ENCODE measurements at places on chromosomes 2 and 18.

DNA sequence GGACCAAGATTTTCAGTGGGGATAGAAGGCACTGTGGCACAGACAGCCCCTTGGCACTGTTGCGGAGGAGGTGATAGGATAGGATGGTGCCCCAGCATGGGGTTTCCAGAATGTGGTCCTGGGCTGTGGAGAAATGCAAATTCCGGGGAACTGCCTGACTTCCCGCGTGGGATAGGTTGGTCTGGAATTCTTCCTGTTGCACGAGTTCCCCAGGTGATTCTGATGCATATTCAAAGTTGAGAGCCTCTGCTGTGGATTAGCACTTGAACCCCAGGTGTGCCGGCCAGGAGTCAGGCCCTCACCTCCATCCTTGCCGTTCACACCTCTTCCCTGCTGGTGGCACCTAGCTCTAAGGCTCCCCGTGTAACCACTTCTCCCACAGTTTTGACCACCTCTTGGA lies 15.5 kb downstream of the NCK2 start:
- DNase-seq = no peak

DNA sequence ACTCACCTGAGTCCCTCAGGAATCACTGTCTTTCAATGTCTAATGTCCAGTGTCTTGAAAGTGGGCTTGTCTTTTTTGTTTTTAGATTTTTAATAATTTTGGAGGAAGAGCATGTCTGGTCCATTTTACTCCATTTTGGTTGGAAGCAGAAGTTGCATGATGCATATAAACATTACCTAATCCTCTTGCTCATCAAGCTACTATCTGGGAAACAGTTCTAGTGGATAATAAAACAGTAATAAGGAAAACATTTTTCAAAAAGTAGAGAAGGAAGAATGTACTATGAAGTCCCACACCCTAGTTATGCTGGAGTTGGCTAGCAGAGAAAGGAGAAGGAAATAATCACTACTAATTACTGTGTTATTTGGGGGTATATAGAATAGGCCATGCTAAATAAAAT lies 263.7 kb downstream of the ETAA1 start:
- DNase-seq = no peak

DNA sequence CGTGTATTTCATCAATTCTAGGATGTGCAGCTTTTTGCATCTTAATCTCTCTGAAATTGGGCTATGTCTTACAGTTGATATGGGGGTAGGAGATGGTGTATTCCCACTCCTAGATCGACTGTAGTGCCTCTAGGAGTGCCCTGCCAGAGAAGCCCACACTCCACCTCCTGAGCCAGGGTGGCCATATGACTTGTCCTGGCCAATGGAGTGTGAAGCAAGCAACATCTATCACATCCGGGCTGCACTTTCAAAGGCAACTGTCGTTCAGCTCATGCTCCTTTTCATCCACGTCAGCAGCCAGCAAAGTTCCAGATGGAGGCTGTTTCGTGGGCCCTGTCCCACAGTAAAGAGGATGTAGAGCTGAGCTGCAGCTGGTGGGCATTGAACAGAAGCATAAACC lies 149.4 kb upstream of the SLC1A4 start:
- DNase-seq = no peak

DNA sequence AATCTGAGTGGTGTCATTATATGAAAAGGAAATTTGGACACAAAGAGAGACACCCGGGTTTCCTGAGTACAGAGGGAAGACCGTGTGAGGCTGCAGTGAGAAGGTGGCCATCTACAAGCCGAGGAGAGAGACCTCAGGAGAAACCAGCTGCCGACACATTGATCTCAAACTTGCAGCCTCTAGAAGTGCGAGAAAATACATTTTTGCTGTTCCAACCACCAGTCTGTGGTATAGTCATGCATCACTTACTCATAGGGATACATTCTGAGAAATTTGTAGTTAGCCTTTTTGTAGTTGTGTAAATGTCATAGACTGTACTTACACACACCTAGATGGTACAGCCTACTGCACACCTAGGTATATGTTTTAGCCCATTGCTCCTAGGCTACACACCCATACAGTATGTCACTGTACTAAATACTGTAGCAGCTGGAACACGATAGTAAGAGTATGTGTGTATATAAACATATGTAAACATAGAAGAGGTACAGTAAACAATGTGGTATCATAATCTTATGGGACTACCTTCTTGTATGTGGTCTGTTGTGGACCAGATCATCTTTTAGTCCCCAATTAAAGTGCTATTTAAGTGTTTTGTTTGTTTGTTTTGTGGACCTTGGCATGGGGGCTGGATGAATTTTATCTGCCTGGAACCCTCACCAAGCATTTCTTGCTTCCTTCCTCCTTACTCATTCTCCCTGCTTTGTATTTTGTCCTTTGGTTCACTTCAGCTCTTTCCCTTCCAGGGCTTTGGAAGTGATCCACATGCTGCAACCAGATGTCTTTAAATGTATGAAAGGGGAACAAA lies 38.3 kb upstream of the SESTD1 start:
- no peak for DNase-seq

- peak; percentile 15 for DNase-seq
Measured at GRCh38 chr2:37005118-37005868, 39.0 kb upstream of the STRN start.

- DNase-seq = no peak
Measured at GRCh38 chr2:176936410-176936809, 276.2 kb upstream of the HNRNPA3 start.

DNA sequence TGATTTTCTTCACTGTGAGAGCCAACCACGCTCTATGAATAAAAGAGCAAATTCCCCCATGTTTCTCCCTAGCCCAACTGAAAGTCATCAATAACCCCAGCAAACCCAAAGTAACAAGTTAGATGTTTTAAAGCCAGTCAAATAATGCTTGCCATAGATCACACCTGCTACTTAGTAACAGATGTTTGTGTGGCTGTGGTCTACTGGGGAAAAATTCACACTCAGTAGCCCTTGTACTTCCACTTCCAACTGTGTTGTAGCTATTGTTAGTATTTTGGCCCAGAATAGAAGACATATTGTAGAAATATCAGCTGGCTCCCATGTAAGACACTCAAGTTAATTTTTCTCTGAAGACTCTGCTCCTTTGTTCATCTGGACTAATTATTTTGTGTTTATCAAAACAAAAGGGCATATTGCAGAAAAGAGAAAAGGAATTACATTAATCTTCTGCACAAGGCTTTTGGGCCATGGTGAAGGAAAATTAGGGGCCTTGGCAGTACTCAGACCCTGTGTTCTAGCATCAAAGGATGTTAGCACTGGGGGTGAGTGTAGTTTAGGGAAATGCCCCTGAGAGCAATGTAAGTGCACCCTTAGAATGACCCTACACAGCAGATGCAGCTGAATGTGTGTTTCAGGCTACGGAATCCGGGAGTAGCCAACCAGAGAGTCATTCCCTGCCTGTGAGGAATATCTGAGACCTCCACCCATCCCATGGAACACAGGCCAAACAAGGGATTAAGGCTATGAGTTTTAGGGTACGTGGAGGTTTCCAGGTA lies 521.9 kb downstream of the EPHA4 start:
- DNase-seq = no peak

GRCh38 chr2:161709428-161709827 lies 85.2 kb downstream of the SLC4A10 start:
- no peak for DNase-seq

GRCh38 chr2:122531290-122532071 lies 776.0 kb downstream of the TSN start:
- DNase-seq = no peak

DNA sequence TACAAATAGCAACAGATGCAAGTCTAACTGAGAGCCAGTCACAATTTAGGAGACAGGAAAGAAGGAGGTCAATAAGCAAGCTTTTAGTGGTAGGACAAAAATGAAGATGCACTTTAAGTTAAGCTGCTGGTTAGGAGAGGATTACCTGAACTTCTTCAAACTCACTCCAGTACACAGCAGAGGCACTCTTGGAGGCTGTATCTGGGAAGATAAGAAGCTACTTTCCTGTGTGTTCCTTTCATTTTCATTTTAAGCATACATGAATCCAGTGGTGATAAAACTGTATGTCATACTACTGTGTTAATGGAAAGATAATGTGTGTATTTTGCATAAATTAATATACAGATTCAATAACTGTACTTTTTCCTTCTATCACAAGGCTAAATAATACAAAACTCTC lies 49.6 kb downstream of the HYCC2 start:
- no peak for DNase-seq

- DNase-seq = no peak
Measured at GRCh38 chr2:216233281-216233995, 124.3 kb downstream of the XRCC5 start.

- no peak for DNase-seq
Measured at GRCh38 chr18:13134551-13135401, 83.8 kb upstream of the LDLRAD4 start.

- DNase-seq = no peak
Measured at GRCh38 chr2:106178716-106179115, 15.4 kb downstream of the UXS1 start.

DNA sequence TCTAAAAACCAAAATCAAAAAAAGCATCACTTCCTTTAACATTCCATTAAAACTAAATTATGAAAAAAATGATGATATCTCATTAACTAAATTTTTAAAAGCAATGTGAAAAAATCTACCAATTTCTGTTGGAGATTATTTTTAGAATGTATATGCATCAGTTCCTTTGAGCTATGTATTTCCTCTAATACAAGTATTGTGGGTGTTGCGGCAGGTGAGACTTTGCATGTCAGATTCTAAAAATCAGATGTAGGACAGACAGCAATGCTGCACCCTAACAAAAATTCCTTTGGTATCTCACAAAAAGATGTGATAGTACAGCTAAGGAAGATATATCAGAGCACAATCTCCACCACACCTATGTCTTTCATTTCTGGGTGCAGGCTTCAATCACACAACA lies 6.8 kb downstream of the MBD2 start:
- DNase-seq = no peak

DNA sequence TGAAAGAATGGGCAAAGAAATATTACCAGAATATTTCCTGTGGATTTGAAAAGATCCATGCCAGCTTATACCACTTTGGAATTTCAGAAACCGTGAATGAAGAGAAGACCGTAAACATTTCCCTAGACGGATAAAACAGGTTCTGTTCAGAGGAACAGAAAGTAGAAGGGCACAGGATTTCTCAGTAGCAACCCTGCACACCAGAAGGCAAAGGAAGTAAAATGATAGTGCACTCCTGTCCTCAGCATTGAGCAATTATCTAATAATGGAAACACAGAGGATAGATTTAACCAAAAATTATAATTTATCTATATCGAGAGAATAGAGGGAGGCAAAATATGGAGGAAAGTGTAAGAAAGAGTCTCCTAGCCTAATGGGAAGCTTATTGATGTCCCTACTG lies 87.0 kb upstream of the ITGA6 start:
- peak; percentile 19 for DNase-seq

DNA sequence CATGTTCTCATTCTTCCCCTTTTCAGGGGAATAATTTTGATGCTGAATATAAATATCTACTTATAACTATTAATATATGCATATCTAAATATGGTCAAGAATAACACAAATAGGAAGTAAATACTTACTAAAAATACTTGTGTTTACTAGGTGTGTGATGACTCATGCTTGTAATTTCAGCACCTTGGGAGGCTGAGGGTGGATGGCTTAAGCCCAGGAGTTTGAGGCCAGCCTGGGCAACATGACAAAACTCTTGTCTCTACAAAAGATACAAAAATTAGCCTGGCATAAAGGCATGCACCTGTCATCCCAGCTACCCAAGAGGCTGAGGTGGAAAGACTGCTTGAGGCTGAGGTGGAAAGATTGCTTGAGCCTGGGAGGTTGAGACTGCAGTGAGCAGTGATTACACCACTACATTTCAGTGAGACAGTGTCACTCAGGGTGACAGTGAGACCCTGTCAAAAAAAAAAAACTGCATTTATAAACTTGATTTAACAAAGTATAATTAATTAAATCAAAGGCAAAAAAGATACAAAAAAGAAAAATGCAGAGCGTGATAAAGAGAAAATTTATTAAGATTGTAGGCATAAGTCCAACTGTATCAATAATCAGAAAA lies 703.1 kb upstream of the VRK2 start:
- no peak for DNase-seq

DNA sequence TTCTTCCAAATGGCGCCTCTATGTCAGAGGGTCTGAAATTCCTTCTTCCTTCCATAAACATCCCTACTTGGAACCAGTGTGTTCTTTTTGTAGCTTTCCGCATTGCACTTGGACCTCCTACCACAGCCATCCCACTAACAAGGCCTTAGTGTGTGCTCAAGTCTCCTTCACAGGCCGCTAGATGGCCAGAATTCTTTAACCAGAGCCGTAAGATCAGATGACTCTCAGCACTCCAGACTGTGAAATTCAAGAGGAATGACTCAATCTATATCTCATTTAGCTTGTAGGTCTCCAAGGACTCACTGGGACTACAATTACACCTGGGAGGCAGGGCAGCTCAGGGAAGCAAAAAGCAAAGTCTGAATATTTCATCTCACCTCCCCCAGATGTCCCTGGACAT lies 298.9 kb downstream of the EIPR1 start:
- no peak for DNase-seq

GRCh38 chr18:3706279-3707097 lies 256.5 kb downstream of the TGIF1 start:
- no peak for DNase-seq

DNA sequence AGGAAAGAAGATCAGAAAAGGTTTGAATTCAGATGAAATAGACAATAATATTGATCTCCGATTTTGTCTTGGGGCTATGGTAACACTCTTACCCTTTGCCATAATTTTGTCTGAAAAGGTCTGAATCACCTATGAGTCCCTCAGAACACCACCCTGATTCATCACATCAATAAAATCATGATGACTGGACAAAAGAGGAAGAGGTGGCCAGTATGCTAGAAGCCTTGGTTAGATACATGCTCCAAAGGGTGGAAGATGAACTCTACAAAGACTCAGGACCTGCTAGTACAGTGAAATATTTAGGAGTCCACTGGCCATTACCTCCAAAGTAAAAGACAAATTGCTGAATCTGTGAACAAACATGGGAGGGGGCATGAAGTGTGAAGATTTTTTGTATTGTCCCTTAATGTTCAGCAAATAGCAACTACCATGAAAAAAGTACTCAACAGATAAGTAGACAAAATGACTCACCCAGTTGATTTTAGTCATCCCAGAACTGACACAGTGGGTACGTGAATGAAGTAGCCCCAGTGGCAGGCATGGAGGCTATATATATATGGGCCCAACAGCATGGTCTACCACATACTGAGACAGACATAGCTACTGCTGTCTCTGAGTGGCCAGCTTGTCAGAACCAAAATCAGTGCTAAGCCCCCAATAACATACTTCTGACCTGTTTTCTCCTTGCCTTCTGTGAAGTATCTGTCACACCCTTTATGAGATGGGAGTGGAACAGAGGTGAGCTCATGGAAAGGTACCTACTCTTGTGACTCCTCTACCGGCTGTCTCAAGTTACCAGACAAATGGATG lies 36.5 kb upstream of the GLS start:
- DNase-seq = peak; percentile 60

GRCh38 chr2:165815299-165816141 lies 21.5 kb upstream of the GALNT3 start:
- DNase-seq = no peak
